ENCODE measurements at places on chromosomes 1 and 21.

GRCh38 chr1:235779770-235780169 lies 86.9 kb downstream of the LYST start:
- DNase-seq = no peak

DNA sequence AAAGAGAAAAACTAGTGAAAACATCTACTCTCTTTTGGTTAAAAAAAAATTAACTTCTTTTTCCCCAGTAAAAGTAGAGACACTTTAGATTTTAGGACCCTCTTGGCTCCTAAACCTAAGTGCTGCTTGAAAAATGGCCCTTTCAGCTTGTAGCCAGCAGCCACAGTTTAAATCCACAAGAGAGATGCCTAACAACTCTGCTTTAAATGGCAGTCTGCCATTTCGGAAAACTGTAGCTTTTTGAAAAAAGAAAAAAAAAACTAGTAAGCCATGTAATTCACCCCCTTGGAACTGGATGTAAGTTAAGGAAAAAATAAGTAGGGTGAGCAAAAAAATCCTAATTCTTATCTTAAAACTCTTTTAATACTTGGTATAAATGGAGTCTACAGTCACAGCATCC lies 56.0 kb downstream of the LHX9 start:
- DNase-seq = no peak

DNA sequence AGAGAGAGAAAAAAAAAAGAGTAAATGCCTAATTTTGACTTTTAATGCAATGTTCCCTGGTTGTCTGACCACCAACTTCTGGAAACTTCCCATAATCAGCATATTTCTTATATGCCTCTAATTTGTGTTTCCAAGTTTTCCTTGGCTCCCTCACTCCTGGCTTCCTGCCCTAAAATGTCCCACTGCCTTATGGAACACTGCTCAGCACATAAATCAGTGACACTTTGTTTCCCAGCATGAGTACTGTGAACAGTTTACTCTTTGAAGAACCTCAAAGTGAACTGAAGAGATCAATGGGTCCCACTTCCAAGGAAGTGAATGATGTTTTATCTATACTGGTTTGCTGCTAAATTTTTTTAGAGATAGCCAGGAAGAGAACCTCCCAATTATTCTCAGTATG lies 271.3 kb upstream of the PRMT6 start:
- DNase-seq = no peak

- no peak for DNase-seq
Measured at GRCh38 chr1:17661546-17662157, 93.5 kb upstream of the ACTL8 start.

GRCh38 chr1:246113555-246114095 lies 393.5 kb downstream of the SMYD3 start:
- no peak for DNase-seq

DNA sequence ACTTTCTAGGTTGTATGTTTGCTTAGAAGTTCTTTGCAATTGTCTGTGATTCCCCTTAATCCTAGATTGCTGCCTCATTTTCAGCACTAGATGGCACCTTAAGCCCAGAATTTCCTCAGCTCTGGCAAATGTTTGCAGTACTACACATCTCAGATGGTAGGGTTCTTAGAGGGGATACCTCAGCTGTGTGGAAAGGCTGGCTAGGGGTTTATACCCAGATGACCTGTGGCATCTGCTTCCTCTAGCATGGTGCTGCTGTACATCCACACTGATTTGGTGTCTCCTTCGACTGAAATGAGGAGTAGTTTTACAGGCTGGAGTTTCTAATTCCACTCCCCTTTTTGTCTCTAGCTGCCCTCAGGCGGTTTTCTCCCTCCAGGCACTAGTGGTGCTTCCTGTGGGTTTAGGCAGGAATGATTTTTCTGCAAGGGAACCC lies 23.5 kb downstream of the ASB17 start:
- DNase-seq = peak; percentile 25

GRCh38 chr1:64839732-64840405 lies 95.0 kb downstream of the RAVER2 start:
- DNase-seq = no peak

GRCh38 chr1:112445596-112445995 lies 49.6 kb downstream of the CTTNBP2NL start:
- DNase-seq = no peak

DNA sequence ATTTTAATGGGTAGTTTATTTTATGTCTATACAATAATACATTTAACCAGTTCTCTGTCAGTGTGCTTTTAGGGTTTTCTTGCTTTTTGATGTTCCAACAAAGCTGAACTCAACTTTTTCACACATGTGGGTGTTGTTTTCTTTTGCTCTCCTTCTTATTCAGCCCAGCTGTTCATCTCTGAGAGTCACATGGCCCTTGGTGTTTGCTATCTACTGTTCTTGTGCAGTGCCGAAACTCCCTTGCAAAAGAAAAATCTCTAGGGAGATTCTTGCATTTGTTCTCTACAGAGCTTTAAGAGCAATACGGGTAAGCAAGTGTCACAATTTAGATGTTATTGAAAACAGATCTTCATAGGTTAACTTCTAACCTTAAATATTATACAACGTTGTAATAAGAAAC lies 281.1 kb upstream of the CXADR start:
- no peak for DNase-seq

DNA sequence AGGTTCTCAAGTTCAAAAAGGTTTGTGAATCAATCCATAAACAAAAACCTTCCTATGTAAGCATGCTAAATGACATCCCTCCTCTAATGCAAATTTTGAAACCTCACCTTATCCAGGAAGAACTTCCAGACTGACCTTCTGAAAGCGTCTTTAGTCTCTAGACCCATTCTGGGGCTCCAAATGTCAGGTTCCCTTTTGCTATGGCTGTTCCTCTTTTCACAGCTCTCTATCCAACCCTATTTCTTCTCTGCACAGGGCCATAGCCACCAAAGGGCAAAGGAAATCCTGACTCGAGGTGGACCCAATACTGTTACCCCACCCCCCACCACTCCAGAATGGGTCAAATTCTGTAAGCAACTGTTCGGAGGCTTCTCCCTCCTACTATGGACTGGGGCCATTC lies 3.4 kb downstream of the ATP1A4 start:
- DNase-seq = no peak

- no peak for DNase-seq
Measured at GRCh38 chr1:115413208-115413607, 75.2 kb upstream of the NGF start.

GRCh38 chr1:58573138-58573537 lies 3.9 kb downstream of the TACSTD2 start:
- DNase-seq = no peak

DNA sequence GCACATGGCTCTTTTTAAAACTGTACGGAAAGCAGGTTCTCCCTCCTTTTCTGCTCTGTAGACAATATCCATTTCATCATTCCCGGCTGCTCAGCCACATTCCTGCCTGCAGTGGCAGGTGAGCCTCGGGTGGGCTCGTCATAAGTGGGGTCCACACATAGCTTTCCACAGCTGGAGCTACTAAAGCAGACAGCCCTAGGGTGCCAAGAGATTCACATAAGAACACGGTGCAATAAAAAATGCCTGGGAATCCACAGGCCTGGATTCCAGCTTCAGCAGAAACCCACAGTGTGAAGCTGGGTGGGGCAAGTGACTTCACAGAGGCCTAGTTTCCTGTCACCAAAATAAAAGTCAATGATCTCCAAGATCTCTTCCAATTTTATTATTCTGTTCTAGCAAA lies 96.4 kb downstream of the MIS18A start:
- DNase-seq = no peak

DNA sequence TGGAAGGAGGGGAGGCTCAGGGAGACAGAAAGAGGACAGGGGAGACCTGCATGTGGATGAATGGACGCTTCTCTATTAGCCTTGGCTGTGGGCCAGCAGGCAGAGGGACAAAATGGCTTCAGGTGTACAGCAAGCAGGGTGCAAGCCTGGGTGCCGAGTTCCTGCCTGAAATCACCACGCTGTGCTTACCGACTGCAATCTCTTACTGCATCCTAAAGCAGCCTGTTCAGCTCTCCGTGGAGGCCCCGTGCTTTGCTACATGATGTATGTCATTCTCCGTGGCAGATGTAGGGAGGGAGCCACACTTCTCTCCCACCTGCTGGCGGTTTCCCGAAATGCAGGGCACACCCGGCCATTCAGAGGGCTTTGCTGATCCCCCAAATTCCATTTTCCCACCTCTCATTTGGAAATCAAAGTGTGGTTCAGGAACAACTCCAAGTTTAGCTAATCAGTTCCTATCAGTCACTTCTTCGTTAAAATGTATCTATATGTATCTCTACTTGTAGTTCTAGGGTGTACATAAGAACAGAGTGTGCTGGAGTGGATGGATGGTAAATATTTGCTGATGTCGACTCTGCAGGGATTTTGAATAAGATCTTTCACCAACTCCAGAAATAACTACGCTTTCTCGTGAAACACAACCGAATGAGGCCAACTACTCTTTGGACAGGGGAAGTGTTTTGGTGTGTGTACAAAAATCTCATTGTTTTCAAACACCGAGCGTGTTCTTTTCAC lies 122.3 kb upstream of the BACE2 start:
- DNase-seq = no peak

- no peak for DNase-seq
Measured at GRCh38 chr1:30600258-30600657, 123.1 kb downstream of the MATN1 start.

- DNase-seq = no peak
Measured at GRCh38 chr1:39116860-39117728, 87.4 kb upstream of the MACF1 start.

GRCh38 chr1:14777516-14778506 lies 179.3 kb downstream of the KAZN start:
- no peak for DNase-seq

GRCh38 chr1:202279806-202280205 lies 61.9 kb downstream of the UBE2T start:
- no peak for DNase-seq

- DNase-seq = no peak
Measured at GRCh38 chr1:61399199-61399598, 316.8 kb downstream of the NFIA start.

- DNase-seq = no peak
Measured at GRCh38 chr1:215345766-215346165, 221.3 kb upstream of the KCTD3 start.

DNA sequence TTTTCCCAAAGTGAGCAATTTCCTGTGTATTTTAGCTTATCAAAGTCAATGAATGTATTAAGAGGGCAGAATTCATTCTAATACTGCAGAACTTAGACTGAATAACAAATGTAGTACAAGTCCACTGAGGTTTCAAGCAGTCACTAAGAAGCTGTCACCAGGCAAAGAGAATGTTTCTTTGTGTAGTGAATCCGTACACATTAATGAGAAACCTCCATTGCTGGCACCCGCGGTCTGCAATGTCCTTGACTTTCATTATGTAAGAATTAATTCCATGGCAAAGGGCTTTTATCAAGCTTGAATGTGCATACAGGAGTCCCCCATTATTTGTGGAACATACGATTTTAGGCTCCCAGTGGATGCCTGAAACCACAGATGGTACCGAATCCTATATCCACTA lies 719.5 kb upstream of the TMPRSS15 start:
- no peak for DNase-seq

- no peak for DNase-seq
Measured at GRCh38 chr21:16770266-16770665, 742.6 kb upstream of the CXADR start.

- DNase-seq = no peak
Measured at GRCh38 chr21:44517175-44517899, 22.7 kb downstream of the KRTAP10-1 start.

- no peak for DNase-seq
Measured at GRCh38 chr21:25409978-25410377, 197.3 kb downstream of the MRPL39 start.

GRCh38 chr1:84587099-84587498 lies 12.9 kb upstream of the CTBS start:
- no peak for DNase-seq

DNA sequence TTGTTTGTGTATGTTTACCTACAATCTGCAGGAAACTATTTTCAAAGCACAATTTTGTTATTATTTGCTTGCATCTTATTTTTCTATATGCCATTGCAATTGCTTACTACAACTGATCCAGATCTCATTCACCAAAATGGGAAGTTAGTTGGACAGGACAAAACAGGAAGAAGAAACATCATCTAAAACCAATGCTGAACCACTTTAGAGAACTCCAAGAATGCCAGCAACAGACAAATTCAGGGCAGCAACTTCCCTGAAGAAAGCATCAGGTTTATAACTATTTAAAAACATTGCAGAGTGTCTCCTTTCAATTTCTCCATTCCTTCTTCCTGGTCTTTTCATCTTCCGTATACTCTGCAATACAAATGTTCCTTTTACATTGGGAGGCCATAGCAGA lies 82.4 kb upstream of the SMYD2 start:
- no peak for DNase-seq

DNA sequence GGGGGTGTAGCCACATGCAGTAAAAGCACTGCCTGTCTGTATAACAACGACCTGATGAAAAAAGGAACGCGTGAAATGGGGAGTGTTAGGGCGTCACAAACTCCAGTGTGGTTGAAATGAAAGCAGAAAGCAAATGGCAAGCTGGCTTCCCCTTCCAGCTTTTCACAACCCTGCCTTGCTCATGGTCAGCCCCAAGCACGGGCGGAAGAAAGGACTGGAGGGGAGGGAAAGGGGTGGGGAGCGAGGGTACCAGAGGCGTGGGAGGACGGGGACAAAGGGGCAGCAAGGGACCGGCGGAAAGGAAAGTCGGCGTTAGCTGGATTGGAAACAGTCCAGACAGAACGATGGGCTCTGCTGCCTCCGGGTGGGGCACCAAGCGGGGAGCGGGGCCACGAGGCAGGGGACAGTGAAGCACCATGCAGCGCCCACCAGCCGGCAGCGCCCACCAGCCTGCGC lies 9.6 kb downstream of the VPS26C start:
- no peak for DNase-seq

GRCh38 chr1:163523375-163524029 lies 201.7 kb downstream of the NUF2 start:
- no peak for DNase-seq

DNA sequence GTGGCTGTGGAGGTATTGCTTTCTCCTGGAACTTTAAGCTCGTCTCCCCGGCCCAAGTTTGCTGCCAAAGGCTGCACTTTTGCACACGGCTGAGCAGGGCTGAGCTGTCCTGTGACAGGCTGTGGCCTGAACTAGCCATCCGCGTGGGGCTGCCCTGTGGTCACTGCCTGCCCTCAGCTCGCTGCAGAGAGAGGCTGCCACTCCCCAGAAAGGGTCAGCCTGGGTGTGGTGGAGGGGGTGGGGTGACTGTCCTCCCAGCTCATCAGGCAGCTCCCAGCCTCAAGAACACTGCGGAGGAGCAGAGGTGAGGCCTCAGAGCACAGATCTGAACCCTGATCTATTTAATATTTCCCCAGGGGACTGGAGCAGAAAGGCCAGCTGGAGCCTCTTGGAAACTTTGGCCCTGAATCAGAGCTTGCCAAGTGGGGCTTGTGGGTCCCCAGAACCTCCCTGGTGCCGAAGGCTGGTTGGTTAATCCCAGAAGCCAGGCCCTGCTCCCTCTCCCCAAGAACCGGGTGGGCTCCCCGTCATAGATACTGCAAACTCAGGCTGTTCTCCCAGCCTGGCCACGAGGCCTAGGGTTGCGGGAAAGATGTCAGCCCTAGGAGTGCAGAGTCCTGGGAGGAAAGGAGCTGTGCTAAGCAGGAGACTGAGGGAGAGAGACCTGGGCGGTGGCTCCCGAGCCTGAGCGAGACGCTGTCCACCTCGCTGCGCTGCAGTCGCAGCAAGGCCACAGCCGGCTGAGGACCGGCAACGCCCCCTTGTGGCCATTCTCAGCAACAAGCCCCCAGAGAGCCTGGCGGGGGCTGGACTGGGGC lies 125.1 kb upstream of the IPO9 start:
- no peak for DNase-seq

All from HFF-Myc (cell line).